NCI-H1694 (cell line): ENCODE measurements at places on chromosomes 2 and 18.

DNA sequence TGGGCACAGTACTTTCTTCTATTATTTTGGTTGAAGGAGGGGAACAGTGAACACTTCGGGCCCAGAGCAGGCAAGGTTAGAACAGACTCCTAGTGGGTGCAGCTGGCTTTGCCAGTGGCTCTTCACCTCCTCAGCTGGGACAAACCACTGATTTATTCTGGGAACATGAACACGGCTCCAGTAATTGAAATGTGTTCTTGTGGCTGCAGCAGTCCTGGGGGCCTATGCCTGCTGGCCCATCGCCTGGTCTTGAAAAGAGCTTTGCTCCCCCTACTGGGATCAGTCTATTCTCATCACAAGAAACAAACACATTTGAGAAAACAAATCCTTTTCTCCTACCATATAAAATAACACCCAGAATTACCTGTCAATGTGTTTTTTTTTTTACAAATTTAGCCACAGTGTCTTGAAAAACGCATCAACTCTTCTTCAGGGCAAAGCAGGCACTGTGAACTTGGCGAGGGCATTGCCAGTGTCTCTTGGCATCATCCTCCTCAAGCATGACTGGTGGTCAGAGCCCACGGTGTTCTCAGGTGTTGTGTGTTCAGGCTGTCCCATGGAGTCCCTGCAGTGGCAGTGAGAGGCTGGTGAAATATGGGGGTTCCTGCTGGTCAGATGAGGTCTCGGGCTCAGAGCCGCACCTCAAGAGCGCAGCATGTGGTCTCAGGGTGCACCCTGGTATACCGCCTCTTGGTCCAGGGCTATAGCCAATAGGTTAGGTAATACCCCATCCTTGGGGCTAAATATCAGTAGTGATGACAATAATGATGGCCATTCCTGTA lies 51.3 kb downstream of the RNF144A start:
- peak; percentile 15 for DNase-seq

DNA sequence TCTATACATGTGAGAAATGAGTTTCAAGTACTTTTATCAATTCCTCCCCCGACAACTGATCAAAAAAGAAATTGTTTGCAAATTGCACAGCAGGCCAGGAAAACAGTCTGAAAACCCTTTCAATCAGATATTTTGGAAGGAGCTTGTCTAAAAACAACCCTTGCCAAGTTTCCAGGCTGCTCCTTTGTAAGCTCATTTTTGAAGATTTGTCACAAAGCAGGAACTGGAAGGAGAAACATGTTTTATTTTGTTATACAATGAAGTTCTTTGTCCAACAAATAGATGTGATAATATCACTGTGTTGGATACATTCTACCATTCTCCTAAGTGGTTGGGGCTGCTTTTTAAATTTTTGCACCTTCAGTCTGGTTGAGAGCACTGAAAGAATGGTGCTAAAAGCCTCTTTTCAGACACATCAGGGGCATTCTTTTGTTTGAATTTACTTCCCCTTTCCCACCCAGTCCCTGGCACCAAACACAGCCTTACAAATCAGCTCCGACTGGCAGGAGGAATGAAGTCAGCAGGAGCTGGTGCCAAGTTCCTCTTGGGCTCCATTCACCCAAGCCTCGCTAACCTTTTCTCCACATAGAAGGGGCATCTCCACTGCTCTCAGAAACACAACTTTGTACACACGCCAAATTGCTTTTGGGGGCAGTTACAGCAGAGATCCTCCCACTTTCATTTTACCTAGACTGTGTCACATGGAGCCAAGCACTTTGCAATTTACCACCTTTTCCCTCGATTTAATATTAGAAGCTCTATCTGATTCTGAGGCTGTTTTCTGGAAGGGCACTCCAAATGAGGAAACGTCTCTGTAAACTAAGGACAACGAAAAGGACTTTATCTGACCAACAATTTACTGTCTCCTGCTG lies 88.0 kb downstream of the C1D start:
- DNase-seq: no peak

DNA sequence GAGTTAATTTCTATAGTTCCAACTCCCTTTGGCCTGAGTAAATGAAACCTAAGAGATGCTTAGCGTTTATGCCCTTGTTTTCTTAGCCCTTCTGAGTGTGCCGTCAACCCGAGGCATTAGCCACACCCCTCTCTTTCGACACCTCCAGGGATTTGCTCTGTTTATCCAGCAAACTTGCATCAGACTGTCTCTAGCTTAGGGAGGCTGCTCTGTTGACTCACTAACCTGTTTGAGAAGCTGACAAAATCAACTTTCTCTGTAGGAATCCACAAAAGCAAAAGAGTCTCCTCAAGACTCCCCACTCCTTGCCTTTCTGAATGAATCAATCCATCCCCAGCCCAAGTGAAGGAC lies 317.6 kb downstream of the TNS1 start:
- DNase-seq: no peak

GRCh38 chr2:20656561-20656960 lies 5.7 kb upstream of the HS1BP3 start:
- DNase-seq: no peak

DNA sequence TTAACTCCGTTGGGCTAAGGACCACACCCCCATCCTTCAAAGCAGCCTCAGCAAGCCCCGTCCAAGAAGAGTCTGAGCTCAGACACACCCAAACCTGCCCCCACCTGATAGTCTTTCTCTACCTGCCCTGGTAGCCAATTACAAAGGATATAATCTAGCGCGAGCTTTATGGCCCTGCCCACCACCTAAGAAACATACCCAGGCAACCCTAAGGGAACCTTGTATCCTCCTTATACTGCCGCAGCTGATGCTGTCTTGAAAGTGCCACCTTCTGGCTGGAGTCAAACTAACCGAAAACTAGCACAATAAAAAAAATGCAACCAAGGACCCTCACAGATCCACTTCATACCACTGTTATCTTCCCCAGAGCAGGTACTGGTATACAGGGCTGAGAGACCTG lies 628.3 kb upstream of the REG3G start:
- DNase-seq: no peak

- DNase-seq: no peak
Measured at GRCh38 chr2:200259577-200259957, 46.9 kb upstream of the SPATS2L start.

GRCh38 chr2:138060301-138060635 lies 96.0 kb downstream of the HNMT start:
- DNase-seq: peak; percentile 21

GRCh38 chr18:50822756-50823155 lies 2.9 kb upstream of the MRO start:
- no peak for DNase-seq

DNA sequence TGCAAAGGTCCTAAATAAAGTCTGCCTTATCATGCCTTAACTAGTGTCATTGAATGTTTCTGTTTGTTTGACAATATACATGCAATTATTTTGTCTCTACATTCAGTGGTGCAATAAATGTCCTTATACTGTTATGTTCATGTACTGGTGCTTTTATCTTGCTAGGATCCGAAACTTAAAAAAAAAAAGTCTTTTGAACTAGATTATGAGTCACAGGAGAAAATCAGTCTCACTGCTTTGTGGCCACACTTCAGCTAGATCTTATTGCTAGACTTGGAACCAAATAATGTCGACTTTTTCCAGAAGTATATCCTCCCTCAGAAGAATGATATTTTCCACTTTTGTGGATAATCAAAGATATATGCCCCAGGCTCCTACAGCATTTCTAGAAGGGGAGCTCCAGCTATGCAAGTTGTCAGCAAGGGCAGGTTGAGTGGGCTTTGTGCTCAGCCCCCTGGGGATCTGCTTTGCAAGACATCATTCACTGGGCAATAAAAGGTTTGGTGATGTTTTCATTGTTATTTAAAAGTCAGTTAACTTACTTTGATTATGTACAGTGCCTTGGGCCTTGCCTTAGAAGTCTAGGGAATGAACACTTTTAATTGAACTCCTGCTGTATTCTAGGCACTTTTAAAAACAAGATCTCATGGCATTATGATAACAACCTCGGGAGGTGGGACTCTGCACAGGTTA lies 157.1 kb upstream of the LRRTM1 start:
- no peak for DNase-seq

GRCh38 chr2:35199298-35199697 lies 1156.3 kb upstream of the CRIM1 start:
- no peak for DNase-seq

- peak; percentile 57 for DNase-seq
Measured at GRCh38 chr2:219057709-219058540, 2.8 kb downstream of the IHH start.

- DNase-seq: no peak
Measured at GRCh38 chr2:232490221-232491138, 2.8 kb upstream of the ECEL1 start.

DNA sequence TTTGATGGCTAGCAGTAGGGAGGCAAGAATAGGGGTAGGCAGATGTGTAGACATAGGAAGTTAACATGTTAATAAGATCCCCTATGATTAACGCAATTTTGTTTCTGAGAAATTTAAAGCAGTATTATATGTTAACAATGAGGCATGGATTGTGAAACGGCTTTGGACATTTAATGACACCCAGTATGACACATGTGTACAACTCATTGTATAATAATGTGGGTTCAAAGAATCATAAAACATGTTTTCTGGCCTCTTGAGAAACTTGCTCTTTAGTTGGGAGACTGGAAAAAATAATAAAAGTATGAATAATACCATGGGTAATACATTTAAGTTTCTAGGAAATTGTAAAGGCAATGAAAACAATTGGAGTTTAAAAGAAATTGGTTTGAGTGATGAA lies 332.1 kb upstream of the CDH20 start:
- DNase-seq: no peak

- no peak for DNase-seq
Measured at GRCh38 chr2:20382965-20383810, 32.5 kb upstream of the PUM2 start.

GRCh38 chr2:196592331-196592910 lies 47.1 kb upstream of the CCDC150 start:
- peak; percentile 61 for DNase-seq

DNA sequence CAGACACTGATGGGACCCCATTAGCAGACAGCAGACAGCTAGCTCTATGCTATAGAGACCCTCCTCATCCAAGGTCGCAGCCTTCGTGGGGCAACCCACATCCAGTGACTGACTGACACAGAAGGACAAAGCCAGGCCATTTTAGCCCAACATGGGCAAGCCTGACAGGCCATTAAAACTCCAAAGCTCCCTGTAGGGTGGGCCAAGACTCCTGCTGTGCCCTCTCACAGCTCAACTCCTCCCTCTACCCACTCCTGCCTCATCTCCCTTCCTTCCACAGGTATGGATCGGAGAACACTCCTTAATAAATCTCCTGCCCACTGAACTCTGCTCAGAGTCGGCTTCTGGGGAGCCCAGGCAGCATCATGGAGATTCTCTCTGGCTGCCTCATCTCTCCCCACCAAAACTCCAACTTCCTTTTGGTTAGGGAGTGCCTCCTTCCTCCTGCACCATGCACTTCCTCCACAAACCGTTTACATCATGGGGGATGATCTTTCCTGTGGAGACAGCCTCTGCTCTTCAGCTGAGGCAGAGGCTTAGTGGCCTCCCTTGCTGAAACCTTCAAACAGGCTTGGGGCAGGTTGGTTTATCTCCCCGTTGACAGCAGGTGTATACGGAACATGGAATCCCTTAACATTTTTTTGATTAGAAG lies 86.5 kb downstream of the ACTR3 start:
- DNase-seq: no peak

- DNase-seq: no peak
Measured at GRCh38 chr2:37600735-37601134, 70.7 kb downstream of the CDC42EP3 start.

GRCh38 chr18:10259901-10260300 lies 194.5 kb upstream of the APCDD1 start:
- no peak for DNase-seq

DNA sequence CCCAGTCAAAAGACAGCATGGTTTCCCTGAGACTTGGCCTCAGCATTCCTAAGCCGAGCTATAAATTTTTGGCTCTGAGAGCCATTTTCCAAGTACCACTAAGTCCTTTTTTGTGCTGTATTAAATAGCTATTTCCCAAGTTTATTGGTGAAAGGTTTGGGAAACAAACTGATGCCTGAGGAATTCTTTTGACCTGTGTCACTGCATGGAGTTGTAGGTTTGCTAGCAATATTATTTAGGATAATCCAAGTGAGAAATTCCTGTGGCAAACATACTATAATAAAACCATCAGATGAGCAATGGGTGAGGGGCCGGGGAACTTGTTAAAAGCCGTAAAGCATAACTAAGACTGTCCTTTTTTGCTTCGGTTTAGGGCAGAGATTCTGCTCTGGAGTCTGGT lies 28.4 kb downstream of the ARHGAP28 start:
- no peak for DNase-seq

DNA sequence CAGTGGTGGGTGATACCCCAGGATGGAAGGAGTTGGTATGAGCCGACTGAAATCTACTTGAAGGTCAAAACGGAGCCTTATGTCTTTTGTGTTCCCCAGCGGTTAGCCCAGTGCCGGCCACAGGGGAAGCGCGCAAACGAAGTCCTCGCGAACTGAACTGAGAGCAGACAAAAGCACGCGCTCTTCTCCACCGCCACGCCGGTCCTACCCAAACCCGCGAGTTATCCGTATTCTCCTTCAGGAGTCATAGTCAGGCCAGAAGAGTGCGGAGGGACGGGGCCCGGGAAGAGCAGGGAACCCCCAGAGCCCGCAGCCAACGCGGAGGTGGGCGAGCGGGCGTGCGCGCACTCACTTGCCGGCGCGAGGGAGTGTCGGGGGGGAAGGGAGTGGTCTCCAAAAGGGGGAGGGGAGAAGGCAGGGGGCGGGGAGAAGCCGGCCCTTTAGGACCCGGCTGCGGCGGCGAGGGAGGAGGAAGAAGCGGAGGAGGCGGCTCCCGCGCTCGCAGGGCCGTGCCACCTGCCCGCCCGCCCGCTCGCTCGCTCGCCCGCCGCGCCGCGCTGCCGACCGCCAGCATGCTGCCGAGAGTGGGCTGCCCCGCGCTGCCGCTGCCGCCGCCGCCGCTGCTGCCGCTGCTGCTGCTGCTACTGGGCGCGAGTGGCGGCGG lies at the start of gene IGFBP2:
Gene IGFBP2 (plus strand): TSS at position 469 of the 664 bp plus-strand sequence. CDS start 104 bp downstream, at position 573.
- peak; percentile 15 for DNase-seq

GRCh38 chr2:168501466-168502065 lies 45.5 kb downstream of the CERS6 start:
- no peak for DNase-seq

DNA sequence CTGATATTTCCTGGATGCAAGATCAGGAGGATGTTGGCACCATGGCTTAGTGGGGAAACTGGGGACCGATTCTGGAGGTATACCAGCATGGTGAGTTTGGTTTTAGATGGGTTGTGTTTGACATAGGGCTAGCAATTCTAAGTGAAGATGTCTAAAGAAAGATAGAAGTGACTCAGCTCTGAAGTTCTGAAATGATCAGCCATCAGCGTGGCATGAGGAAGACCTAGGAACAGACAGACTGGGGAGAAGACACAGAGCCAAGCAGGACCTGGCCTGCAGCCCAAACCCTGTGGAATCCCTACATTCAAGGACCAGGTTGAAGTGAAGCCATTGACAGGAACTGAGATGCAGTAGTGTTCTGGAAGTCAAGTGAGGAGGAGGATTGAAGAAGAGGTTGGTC lies 39.8 kb downstream of the HRH4 start:
- no peak for DNase-seq

DNA sequence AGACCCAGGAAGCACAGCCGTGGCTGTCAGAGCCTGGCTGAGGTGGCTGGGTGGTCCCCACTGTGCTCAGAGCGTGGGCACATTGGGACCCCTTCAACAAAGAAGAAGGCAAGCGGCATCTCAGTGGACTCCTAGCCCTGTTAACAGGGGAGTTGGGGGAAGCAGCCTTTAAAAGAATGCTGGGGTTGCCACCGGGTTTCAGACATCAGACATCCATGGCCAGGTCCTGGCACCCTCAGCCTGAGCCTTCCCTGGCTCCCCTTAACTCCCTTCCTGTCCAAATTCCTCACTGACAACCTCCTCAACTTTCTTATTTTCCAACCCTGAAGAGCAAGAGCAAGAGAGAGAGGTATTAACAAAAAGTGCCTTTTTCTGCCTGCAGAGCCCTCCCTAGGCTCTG lies 24.8 kb upstream of the GNAL start:
- no peak for DNase-seq
